Lung microvascular endothelial cell (primary cell): ENCODE measurements at places on chromosomes 4 and X.
A peak's percentile ranks its signal among the peaks of the same experiment; 100 is the strongest.

DNA sequence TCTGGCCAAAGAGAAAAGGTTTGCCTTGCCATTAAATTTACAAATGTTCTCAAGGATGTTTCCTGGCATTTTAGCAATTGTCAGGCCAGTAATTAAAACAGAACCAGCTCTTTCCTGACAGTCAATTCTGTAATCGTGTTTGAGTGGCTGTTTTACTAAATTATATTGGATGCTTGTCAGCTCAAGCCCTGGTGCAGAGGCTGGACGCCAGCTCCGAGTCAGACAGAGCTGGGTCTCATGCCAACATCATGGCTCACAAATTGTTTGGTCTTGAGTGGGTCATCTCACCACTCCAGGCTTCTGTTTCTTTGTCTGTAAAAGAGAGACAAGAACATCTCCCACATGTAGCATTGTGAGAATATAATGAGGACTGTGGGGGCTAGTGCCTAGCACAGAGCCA is 190.3 kb upstream of the PSAPL1 start:
- no peak for DNase-seq

DNA sequence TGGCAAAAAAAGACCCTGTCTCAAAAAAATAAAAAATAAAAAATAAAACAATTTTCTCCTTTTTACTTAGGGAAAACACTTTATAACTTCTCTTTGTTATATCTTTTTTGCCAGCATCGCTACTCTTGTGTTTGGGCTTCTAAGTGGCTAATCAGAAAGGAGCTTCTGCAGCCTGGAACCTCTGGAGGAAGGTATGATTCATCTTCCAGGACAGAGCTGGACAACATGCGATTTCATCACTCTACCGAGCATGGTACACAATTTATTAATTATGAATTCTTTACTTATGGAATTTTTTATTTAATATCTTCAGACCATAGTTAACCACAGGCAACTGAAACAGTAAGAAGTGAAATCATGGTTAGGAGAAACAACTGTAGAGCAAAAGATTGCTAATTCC is 1254.3 kb upstream of the AGA start:
- no peak for DNase-seq

GRCh38 chr4:3838437-3839380 is 72.5 kb downstream of the ADRA2C start:
- no peak for DNase-seq

DNA sequence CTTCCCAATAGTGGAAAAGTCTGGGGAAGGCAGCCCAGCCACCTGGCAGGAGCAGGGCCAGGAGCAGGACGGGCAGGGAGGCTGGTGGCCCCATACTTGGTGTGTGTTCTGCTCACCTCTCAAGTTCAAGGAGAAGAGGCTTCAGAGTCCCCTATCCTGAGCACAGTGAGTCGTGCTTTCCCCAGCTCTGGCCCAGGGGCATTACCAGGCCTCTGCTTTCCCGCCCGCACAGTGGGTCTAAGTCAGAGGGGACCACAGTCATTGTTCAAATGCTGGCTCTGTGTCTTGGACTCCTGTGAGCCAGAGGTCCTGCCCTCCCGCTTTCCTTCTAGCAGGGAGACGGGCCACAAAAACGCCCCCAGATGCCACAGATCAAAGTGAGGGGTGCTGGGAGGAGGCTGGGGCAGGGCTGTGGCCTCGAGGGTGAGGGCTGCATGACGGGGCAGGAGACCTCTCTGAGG is 27.6 kb downstream of the HTRA3 start:
- no peak for DNase-seq

- no peak for DNase-seq
Observed at GRCh38 chrX:153981771-153982533, 9.4 kb downstream of the TMEM187 start.

DNA sequence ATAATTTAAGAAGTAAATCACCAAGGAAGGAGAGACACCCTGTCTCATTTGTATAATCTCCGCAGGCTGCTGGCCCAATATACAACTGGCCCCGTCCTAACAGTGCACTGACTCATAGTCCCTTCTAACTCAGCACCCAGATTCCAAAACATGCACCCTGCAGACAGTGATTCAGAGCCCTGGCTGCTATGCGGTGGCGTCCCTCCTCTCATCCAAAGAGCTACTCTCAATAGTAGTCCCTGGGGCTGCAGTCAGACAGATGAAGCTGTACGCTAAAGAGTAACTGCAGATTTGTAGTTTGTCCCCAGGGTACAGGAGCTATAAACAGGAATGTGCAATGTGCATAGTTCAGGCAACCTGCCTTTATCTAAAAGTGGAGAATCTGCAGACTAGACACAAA is 23.0 kb downstream of the GABRA3 start:
- DNase-seq, result no peak

DNA sequence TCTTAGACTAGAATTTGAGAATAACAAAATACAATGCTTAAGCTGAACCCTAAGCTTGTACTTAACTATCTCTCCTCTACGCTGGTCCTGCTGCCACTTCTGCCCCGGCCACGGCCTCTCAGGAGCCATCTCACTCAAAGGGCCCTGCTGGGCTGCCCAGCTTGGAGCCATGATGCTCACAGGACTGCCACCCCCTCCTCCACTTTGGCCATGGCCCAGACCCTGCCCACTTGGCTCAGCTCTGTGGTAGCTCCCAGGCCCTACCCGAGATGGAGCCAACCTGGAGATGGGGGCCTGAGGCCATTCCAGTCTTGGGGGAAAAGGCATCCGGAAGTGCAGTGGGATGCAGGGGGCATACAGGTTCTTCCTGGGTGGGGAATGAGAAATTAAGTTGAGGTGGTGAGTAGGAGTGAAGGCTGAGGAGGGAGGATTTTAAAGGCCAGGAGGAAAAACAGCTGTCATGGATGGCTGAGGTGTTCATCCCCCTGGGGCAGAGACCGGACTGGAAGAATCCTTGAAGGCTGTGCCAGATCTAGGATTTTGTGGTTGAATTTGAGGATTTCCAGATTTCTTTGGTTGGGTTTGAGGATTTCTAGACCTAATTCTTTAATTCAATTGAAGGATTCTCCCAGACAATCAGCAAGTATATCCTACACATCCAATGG is 824 bp downstream of the SASH3 start:
- no peak for DNase-seq

GRCh38 chrX:24081661-24082154 is 27.0 kb downstream of the EIF2S3 start:
- DNase-seq, result peak; percentile 76

GRCh38 chr4:185645403-185645802 is 110.1 kb upstream of the PDLIM3 start:
- no peak for DNase-seq

DNA sequence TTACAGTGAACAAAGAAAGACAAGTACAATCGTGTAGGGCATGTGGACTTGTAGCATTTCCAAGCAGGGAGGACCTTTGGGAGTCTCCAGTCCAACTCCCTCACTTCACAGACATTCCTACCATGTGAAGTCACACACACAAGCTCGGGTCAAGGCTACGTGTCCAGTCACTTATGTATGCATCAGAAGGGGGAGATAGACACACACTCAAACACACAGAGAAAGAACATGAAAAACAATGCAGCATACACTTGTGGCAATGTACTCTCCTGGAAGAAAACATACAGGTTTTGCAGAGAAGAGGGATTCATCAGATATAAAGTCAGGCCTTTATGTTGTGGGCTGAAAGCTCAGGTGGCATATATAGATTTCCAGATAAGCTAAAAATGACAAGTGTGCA is 136.1 kb upstream of the MID1 start:
- no peak for DNase-seq

DNA sequence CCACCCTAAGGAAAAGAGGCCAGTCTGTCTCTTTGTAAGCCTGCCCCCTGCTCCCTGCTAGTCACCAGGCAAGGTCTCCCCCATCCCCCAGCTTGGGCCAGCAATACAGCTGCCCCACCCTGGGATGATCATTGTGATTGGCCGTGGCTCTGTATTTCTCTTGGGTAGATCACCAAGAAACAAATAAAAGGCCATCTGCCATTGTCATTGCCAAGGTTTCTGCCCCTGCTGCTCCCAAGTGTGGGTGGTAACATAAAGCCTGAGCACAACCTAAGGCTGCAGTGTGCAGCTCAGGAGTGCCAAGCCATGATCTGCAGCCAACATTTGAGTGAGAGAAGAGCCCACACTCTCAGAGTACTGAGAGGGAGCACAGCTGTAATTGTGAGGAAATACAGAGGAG is 241.0 kb upstream of the POF1B start:
- no peak for DNase-seq

DNA sequence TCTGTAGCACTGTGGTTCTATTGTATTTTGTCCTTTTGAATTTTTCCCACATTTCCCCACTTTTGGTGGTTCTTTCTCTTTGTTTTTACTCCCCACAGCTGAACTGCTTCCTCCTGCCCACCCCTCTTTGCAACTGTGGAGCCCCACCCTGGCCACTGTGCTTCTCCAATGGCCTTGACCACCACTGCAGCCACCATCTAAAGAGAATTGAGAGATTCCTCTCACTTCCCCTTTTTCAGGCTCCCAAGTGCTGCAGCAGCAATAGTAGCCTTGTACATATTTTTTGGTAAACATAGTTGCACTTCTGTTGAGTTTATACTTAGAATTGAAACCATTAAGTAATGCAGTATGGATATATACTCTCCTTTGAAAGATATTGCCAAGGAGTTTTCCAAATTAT is 51.3 kb upstream of the FRMPD3 start:
- no peak for DNase-seq

DNA sequence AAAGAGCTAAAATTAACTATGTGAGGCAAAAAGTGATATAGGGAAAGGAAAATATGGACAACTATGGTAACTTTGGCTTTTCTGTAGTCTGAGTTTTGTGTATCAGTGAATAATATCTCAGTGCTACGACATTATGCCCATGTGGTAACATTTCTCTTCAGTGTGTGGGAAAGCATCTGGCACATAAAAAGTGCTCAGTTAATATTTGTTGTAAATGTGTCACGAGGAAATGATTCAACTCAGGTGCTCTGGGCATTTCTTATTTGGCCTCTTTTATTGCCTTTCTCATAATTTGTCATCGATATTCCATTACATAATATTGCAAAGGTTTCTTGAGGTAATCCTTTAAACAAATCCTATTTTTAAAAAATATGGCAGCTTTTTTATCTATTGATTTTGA is 17.6 kb downstream of the OFD1 start:
- DNase-seq, result no peak

- peak; percentile 65 for DNase-seq
Observed at GRCh38 chr4:101103381-101104142, 243.8 kb downstream of the PPP3CA start.

DNA sequence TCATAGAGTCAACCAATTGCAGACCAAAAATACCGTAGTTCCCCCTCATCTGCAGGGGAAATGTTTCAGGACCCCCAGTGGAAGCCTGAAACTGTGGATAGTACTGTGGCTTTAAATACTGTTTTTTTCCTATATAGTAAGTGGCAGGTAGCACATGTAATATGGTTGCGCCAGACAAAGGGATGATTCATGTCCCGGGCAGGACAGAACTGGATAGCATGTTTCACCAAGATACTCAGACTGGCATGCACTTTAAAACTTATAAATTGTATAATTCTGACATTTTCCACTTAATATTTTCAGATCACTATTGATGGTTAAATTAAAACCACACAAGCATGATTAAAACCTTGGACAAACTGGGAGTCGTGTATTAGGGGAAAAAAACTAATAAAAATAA is 276.3 kb upstream of the AGA start:
- no peak for DNase-seq

GRCh38 chr4:185189606-185190305 is 14.0 kb downstream of the CFAP97 start:
- no peak for DNase-seq

GRCh38 chrX:31331928-31332327 is 260.1 kb upstream of the FTHL17 start:
- DNase-seq, result no peak

GRCh38 chr4:59341506-59341905 is 1858.6 kb upstream of the ADGRL3 start:
- no peak for DNase-seq

DNA sequence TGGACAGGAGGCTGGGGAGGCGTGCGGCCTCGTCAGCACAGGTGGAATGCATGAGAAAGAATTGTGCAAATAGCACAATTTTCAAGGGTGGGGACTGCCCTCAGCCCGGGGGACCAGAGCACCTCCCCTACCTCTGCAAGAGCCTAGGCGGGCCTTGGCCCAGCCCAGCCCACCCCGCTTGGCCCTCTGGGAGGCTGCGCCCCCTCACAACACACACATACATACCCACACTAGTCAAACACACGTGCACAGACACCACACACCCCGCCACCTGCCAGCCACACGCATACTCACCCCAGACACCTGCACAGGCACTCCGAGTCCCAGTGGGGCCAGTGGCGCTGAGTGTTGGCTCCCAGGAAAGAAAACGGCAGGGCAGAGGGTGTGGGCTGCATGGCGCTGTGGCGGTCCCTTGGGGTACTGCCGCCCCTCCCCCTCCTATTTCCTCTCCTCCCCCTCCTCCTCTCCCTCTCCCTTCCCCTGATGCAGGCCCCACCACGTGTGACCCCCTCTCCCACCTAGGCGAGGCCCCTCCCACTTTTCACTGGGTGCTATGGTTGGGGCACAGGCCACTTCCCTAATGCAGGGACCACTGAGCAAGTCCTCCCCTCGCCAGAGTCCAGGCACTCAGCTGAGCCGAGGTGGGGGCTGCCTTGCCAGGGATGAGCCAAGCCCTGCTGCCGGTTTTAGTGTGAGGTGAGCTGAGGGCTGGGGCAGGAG is 84.5 kb downstream of the FAM53A start:
- DNase-seq, result no peak

GRCh38 chr4:15488658-15489470 is 19.2 kb downstream of the CC2D2A start:
- DNase-seq, result no peak

GRCh38 chr4:2186133-2186864 is 55.6 kb downstream of the HAUS3 start:
- DNase-seq, result peak; percentile 58

GRCh38 chr4:80841587-80842281 is 188.8 kb upstream of the BMP3 start:
- DNase-seq, result no peak

GRCh38 chr4:140085062-140085622 is 68.8 kb downstream of the MAML3 start:
- DNase-seq, result no peak

DNA sequence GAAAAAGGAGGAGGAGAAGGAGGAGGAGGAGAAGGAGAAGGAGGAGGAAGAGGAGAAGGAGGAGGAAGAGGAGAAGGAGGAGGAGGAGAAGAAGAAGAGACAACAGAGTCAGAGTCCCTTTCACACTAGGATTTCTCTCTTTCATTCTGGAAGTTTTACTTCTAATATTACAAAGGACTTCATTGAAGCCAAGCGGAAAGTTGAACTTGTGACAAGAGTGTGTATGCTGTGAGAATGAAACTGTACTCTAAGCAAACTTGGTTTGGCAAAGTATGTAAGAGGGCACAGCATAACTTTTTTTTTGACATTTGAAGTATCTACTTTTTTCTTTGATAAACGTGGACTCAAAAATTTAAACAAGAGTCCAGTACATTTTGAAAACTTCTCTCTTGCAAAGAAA is 48.0 kb downstream of the CXCL8 start:
- DNase-seq, result no peak

DNA sequence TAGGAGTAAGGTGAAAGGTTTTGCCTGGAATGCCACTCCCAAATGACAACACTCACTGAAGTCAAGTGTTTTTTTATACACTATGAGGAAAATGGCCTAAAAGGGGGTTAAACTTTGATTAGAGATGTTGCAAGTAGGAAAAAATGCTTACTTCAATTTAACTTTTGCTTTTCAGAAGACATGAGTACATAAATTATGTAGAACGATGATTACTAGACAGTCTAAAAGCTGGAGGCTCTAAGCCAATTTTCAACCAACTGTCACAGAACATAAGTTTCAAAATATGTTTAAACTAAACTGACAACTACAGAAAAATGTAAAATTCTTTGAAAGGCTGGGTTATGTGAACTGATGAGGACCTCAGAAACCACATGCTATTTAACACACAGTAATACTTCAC is 83.4 kb downstream of the SHISA3 start:
- no peak for DNase-seq
